ENCODE measurements at places on chromosomes 4 and X. TPM values are rescaled to one million over a fixed set of nuclear protein-coding genes. Genes with fewer than 3 reads are reported as not detected.

SLC26A1 gene
- 0.27 TPM for total RNA-seq

LARP1B gene
- 6.7 TPM for total RNA-seq

MOB1B gene
- total RNA-seq = 4.8 TPM

ODAM gene
- total RNA-seq = not detected

BEX2 gene
- total RNA-seq = 41.7 TPM

CFAP97 gene
- total RNA-seq = 10.0 TPM

SPATA4 gene
- total RNA-seq = not detected

WNK3 gene
- 0.27 TPM for total RNA-seq

FHIP1A gene
- total RNA-seq = under 0.01 TPM

CTAG2 gene
- not detected for total RNA-seq

RNF128 gene
- not detected for total RNA-seq

PDZD4 gene
- total RNA-seq = under 0.01 TPM

KIT gene
- 45.2 TPM for total RNA-seq

VSIG4 gene
- total RNA-seq = 0.27 TPM

MMAA gene
- 1.1 TPM for total RNA-seq

MAGEC3 gene
- total RNA-seq = under 0.01 TPM

NIPAL1 gene
- total RNA-seq = under 0.01 TPM

RBMXL3 gene
- not detected for total RNA-seq

POF1B gene
- not detected for total RNA-seq

UBE2D3 gene
- 309 TPM for total RNA-seq

P2RY4 gene
- total RNA-seq = 0.81 TPM

PSAPL1 gene
- not detected for total RNA-seq

GAGE12J gene
- not detected for total RNA-seq

LPAR4 gene
- total RNA-seq = 0.27 TPM

UCP1 gene
- total RNA-seq = not detected

PPEF2 gene
- total RNA-seq = under 0.01 TPM

HTR2C gene
- under 0.01 TPM for total RNA-seq

CFP gene
- 23.7 TPM for total RNA-seq

GCNA gene
- 0.81 TPM for total RNA-seq

CXCL6 gene
- under 0.01 TPM for total RNA-seq

TRPC3 gene
- total RNA-seq = not detected

NPY1R gene
- total RNA-seq = not detected

FREM3 gene
- 0.27 TPM for total RNA-seq

SAT1 gene
- total RNA-seq = 140 TPM

PNMA6A gene
- total RNA-seq = 4.6 TPM

KLHL4 gene
- under 0.01 TPM for total RNA-seq

ZXDA gene
- total RNA-seq = 15.6 TPM

ARL13A gene
- not detected for total RNA-seq

AR gene
- total RNA-seq = 8.6 TPM

RBM46 gene
- under 0.01 TPM for total RNA-seq

CCDC149 gene
- total RNA-seq = 2.7 TPM

TKTL2 gene
- total RNA-seq = not detected

FAM9C gene
- not detected for total RNA-seq

GABRG1 gene
- total RNA-seq = not detected

COL25A1 gene
- total RNA-seq = not detected

SMR3B gene
- total RNA-seq = not detected

SHROOM3 gene
- under 0.01 TPM for total RNA-seq

ADGRG2 gene
- total RNA-seq = not detected

KIAA1210 gene
- not detected for total RNA-seq

THAP9 gene
- 2.7 TPM for total RNA-seq

PDE5A gene
- total RNA-seq = 1.3 TPM

DDX3X gene
- 157 TPM for total RNA-seq
